Colonic mucosa (tissue), 4 donors: ENCODE measurements at places on chromosomes 5 and 9. TPM values are rescaled to one million over a fixed set of nuclear protein-coding genes. Genes with fewer than 3 reads are reported as not detected.
A peak's percentile ranks its signal among the peaks of the same experiment; 100 is the strongest.

PCDHB2 gene
- total RNA-seq = 0.40 TPM

GAPT gene
- 0.69 TPM for total RNA-seq

CARD9 gene
- 1.7 TPM for total RNA-seq

C9orf50 gene
- not detected for total RNA-seq

IFNK gene
- not detected for total RNA-seq

PCDHGA12 gene
- total RNA-seq = 1.0 TPM

SHC3 gene
- total RNA-seq = 0.32 TPM

SPAG8 gene
- 0.58 TPM for total RNA-seq

SLU7 gene
- 48.8 TPM for total RNA-seq

NUTM2F gene
- not detected for total RNA-seq

- no peak for DNase-seq
Observed at GRCh38 chr5:180548563-180548962, 42.7 kb downstream of the SCGB3A1 start.

DNA sequence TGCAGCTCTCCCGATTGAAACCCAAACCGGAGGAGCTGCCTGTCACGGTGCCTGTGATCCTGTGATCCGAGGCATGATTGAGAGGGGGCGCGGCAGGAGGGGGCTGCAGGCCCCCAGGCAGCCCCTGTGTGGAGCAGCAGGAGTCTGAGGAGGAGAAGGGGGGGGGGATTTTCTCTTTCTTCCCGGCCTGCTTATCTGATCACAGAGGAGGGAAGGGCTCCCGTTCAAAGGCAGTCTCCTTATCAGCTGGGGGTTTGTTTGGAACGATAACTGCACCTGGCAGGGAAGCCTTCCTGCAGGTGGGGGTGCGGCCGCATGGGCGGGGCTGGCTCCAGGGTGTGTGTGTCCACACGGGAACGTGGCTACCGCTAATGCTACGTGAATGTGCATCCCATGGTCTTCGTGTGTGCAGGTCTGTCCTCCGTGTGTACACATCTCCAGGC is 38.4 kb downstream of the LMX1B start:
- peak; percentile 89 for DNase-seq

- no peak for DNase-seq
Observed at GRCh38 chr9:27192291-27192960, 83.4 kb downstream of the TEK start.

- DNase-seq = no peak
Observed at GRCh38 chr5:82676661-82677060, 398.5 kb upstream of the RPS23 start.

- no peak for DNase-seq
Observed at GRCh38 chr9:2923766-2924379, 80.0 kb upstream of the PUM3 start.

GRCh38 chr9:2599896-2600295 is 21.7 kb upstream of the VLDLR start:
- no peak for DNase-seq

DNA sequence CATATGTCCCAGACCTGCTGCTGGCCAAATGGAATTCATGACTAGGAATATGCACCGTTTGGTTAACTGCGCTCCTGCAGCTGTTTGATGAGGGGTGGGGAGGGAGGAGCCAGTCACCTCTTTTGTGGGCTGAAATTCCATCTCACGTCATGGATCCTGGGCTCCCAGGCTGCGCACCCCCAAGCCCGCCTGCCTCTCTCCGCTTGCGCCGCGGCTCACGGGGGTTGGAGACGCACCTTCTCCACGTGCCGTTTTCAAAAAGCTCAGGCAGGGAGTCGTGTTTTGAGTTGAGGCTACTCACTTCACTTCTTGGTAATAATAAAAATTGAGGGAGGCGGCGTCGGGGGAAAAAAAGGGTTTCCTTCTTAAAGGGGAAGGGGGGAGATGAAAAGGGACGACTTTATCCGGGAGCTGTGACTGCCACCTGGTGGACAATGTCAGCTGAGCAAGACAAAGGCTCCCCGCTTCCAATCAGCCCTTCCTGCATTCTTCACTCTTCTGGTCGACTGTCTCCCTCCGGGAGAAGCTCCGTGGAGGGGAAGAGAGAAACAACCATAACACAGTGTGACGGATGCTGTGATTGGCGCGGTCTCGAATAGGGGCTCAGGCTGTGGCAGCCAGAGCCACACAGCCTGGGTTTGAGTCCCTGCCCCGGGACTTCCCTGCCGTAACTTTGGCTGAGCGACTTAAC is 15.9 kb upstream of the C5orf47 start:
- DNase-seq = peak; percentile 86

DNA sequence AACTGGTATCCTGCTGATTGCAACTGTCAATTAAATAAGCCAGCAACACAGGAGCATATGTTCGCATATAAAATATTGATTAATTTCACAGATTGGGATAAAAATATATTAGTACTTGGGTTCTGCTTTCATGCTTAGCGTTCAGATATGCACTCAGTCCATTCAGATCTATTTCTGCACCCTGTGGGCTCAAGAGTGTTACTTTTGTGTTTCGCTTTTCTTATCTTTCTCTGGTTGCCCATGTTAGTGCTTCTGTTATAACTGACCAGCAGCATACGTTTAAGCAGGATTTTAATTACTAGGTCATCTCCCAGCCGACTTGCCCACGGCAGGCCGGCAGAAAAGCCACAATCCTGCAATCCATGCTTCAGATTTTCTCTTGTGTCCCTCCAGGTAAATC is 289.1 kb downstream of the EBF1 start:
- DNase-seq = no peak

GRCh38 chr5:33281431-33281843 is 159.3 kb upstream of the TARS1 start:
- no peak for DNase-seq

GRCh38 chr9:134709512-134710270 is 68.1 kb downstream of the COL5A1 start:
- no peak for DNase-seq

- peak; percentile 53 for DNase-seq
Observed at GRCh38 chr5:154190595-154191304, at the start of gene GALNT10. Gene GALNT10 (plus strand): TSS chr5:154190733. CDS start chr5:154190867, 134 bp downstream.

DNA sequence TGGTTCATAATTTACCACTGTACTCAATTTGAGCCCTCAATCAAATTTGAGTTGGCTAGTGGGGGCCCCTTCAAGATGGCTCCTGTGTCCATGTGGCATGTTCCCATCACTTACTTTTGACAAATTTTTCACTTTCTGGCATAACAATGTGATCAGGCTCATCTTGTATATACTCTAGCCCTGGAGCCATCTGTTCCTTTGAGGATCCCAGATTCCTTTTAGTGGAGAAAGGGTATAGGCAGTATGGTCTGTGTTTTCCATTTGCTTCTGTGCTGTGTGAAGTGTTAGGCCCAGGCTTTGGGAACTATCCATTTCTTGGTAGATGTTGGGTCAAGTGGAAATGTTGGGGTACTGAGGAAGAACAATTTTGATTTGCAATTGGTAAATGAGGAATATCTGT is 45.7 kb downstream of the SH3GL2 start:
- no peak for DNase-seq

- peak; percentile 53 for DNase-seq
Observed at GRCh38 chr9:129626625-129627284, 792 bp downstream of the NTMT1 start.

GRCh38 chr5:149410721-149411432 is 31.8 kb upstream of the IL17B start:
- no peak for DNase-seq

DNA sequence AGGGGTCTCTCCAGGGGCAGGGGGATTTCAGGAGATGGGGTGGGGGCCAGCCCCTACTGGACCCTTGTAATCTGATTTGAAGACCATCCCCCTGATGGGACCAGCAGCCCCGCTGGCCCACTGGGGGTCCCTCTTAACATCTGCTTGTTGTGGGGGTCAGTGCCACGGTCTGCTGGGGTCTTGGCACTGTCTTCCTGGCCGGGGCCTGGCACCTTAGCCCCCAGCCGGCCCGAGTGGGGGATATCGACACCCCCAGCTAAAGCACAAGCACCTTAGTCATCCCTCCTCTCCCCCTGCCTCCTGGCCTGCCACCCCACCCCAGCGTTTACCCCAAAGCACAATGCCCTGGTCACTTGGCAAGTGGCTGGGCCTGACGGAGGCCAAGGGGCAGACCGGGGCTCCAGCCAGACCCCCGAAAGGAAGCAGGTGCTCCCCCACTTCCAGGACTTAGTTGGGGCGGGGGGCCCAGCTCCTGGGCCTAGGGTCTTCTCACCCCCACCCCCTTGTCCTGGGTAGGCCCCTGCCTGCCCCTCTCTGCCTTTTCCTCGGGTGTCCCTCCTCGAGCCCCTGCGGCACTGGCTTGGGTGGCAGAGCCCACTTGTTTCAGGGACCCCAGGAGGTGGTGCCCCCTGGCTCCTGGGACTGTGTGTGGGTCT is 1.4 kb upstream of the NFX1 start:
- no peak for DNase-seq

GRCh38 chr9:81118416-81118815 is 570.9 kb downstream of the TLE1 start:
- no peak for DNase-seq

GRCh38 chr5:68714810-68715209 is 379.0 kb upstream of the SLC30A5 start:
- DNase-seq = no peak

GRCh38 chr9:106419829-106420228 is 443.1 kb upstream of the ZNF462 start:
- DNase-seq = no peak

GRCh38 chr9:123250504-123250903 is 17.9 kb downstream of the STRBP start:
- no peak for DNase-seq

GRCh38 chr5:163439092-163439425 is 1.7 kb downstream of the CCNG1 start:
- DNase-seq = no peak

- no peak for DNase-seq
Observed at GRCh38 chr9:9631284-9631683, 981.5 kb downstream of the PTPRD start.

GRCh38 chr5:133688391-133688790 is 76.0 kb upstream of the FSTL4 start:
- no peak for DNase-seq

- DNase-seq = no peak
Observed at GRCh38 chr5:132295505-132296411, 1.6 kb downstream of the SLC22A4 start.

GRCh38 chr5:130350131-130350530 is 445.9 kb downstream of the CHSY3 start:
- DNase-seq = no peak
